ENCODE measurements at places on chromosomes 11 and 22.

DNA sequence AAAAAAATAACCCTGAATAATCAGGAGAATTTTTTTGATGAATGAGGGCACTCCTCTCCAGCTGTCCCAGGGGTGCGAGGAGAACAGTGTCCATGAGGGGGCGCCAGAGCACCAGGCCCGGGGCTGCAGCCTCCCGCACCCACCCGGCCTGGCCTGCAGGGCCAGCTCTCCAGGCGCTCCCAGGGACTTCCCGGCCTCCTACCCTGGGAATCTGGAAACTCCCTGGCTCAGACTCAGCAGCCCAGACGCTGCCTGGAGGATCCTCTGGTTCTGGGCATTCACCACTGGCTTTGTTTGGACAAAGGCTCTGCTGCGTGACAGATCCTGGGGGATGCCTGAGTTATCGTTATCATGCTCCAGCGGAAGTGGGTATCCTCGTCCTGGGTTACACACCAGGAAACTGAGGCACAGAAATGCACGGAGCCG lies 31.0 kb downstream of the MCM5 start:
- peak; percentile 39 for DNase-seq

- no peak for DNase-seq
These were observed 22.6 kb downstream of the FADD start for GRCh38 chr11:70225681-70226177.

GRCh38 chr11:75845324-75845723 lies 30.3 kb downstream of the UVRAG start:
- no peak for DNase-seq

DNA sequence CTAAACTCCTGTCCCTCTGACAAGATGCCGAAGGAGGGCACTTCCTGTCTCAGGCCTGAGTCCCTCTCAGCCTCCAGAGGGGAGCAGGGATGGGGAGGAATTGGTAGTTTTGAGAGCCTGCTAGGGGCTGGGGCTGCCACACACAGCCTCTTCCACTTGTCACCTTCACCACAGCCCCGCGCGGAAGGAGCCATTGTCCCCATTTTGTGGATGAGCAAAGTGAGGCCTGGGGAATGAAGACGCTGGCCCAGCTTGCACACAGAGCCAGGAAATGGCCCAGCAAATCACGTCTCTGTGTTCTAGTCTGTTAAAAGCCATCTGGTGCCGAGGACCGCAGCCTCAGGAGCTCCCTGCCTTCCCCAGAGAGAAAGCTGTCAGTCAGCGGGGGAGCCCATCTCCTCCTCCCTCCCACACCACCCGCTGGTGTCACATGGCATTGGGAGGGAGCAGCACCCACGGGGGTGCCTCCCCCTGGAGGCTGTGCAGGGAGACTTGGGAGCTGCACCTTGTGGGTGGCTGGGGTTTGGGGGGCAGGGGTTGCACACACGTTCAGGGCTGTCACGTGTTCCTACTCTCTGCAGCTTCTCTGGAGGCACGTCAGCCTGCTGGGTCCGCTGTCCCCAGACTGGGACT lies 34.6 kb downstream of the RASD2 start:
- no peak for DNase-seq

- DNase-seq = no peak
These were observed 1.6 kb downstream of the SLC22A24 start for GRCh38 chr11:63142459-63142858.

- DNase-seq = no peak
These were observed 34.1 kb downstream of the LIF start for GRCh38 chr22:30212363-30212995.

GRCh38 chr11:8810540-8811301 lies 100.3 kb upstream of the AKIP1 start:
- no peak for DNase-seq

DNA sequence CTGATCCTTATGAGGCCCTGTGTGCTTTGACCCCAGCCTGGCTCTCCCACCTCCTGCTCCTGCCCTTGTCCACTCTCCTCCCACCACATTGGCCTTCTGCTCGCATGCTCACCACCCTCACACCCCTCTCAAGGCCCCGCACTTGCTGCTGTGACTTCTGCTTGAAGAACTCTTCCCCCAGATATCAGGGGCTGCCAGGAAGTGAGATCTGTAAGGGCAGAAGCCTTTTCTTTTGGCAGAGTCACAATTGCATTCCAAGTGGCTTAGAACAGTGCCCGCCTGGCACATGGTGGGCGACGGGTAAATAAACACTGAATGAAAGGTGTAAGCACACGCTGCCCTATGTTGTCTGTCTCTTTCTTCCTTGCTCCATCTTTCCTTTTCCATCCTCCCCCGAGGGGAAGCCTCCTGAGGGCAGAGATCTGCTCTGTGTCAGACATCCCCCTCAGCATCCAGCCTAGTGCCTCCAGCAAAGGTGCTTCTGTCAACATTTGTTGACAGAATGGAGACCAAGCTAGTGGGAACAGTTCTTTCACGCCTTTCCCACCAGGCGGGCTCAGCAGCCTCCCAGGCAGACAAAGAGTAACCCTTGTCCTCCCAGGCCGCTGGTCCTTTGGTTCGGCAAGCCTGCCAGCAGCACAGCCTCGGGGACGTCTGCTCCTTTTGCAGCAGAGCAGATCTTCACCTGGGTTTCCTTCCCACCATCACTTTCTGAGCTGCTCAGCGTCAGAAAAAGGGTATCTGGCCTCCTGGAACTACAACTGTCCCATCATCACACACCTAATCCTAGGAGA lies 10.0 kb upstream of the PEX26 start:
- DNase-seq = no peak

DNA sequence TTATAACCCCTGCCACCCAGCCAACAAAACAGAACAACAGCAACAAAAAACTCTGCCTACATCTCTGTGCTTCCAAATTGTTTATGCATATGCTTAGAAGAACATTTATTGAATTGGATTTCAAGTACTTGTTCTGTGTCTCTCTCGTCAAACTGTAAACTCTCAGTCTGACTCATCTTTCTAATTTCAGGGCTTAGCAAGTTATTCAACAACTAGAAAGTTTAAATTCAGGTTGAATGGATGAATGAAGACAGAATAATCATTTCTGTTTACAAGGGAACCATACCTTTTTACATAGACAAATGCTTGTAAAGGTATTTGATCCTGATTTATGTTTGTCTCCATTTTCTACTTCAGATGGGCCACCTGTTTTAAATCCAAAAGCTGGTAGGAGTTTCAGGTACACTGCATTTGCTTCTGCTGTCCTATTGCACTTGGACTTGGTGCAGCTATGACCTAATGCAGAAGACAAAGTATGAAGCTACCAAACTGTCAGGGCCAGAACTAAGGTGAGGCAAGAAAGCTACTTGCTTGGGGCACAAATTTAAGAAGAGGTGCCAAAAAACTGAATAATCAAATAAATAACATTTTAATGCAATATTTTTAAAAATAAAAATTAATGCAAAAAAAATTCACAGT lies 1.6 kb upstream of the FBXO3 start:
- no peak for DNase-seq

- no peak for DNase-seq
These were observed 2.7 kb upstream of the RHOD start for GRCh38 chr11:67053896-67054329.

GRCh38 chr22:32775957-32776356 lies 25.5 kb upstream of the TIMP3 start:
- no peak for DNase-seq

DNA sequence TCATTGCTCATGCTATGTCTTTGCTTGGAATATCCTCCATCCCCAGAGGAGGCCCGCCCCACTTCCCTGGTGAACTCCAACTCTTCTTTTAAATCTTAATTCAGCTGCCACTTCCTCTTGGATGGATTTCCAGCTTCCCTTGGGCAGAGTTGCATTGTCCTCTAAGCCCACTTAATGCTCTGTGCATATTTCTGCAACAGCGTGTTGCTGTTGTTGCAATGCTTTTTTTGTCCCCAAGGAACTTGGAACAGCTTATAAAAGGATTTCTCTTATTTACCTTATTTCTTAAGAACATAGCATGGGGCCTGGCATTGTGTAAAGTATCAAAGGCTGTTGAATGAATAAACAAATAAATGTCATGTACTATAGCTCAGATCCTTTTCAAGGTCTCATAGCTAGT lies 507.4 kb downstream of the METTL15 start:
- DNase-seq = no peak

DNA sequence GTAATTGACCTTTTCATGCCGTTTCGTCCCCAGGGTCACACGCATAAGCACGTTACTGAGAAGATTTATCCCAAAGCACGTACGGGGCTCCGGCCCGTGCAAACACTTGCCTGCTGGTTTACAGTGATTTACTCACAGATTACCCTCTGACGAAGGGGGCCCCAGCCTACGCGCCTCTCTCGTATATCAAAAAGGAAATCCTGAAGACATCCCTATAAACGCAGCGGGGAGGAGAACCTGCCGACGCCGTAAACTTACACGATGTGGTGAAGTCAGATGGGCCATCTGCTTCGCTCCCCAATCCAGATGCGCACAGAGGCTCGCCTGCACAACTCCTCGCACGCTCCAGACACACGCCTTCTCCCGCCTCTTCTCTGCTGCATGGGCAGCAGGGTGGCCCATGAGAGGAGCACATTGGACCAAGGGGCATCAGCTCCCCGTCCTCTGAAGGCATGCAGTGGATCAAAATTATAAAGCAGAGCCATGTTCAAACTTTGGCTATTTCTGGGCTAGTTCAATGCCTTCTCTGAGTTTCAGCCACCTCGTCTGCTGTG lies 123.6 kb downstream of the MN1 start:
- no peak for DNase-seq

GRCh38 chr11:117203069-117203407 lies 3.9 kb downstream of the TAGLN start:
- DNase-seq = no peak

DNA sequence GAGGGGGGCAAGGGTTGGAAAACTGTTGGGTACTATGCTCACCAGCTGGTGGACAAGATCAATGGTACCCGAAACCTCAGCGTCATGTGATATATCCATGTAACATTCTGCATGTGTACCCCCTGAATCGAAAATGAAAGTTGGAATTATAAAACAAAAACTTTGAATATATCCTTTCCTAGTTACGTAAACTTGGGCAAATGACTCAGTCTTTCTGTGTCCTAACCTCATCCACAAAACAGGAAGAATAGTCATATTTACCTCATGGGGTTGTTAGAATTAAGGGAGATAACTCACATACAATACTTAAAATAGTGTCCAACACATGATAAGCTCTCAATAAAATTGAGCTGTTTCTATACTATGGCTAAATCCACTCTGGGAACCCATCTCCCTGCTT lies 620.1 kb upstream of the KIRREL3 start:
- no peak for DNase-seq

DNA sequence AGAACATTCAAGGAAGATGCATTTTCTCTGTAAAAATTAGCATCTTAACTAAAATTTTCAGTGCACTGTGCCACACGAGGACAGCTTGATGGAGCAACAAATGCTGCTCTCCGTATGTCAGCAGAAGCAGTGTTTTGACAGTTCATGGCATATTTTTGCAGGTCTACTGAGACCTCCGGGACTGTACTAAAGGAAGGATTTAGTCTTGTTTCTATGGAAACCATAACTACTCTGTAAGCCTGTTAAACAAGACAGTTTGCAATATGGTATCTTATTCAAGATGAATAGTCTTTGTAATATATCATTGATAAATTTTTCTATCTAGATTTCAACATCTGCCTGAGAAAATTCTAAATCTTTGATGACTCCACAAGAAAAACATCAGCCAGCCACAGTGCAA lies 184.0 kb upstream of the GUCY1A2 start:
- no peak for DNase-seq

- no peak for DNase-seq
These were observed 1.4 kb upstream of the SERPINH1 start for GRCh38 chr11:75560644-75561043.

- no peak for DNase-seq
These were observed 525.9 kb downstream of the KCNA4 start for GRCh38 chr11:29490938-29491337.

DNA sequence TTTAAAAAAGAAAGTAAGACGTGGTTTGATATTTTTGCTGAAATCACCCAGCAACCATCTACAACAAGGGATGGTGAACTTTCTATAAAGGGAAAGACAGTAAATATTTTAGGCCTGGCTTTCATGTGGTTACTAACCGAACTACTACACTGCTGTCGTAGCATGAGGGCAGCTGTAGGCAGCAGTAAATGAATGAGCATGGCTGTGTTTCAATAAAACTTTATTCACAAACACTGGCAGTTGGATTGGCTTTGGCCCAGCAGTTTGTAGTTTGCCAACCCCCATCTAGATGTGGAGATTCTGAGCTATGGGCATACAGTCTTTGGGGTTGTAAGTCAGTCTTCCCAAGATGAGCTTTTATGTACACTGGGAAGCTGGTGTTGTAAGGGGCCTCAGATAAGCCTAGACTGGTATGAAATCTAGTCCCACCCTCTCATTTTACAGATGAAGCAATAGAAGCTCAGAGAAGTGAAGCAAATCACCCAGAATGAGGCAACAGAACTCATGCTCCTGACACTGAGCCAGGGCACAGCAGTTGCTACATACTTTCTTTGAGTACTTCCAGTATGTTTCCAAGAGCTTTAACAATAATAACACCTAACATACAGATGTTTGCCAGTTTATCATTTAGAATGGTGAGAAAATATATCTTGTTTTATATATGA lies 204.4 kb downstream of the ADAMTS15 start:
- no peak for DNase-seq

GRCh38 chr11:77981346-77981947 lies 13.0 kb downstream of the INTS4 start:
- DNase-seq = no peak

DNA sequence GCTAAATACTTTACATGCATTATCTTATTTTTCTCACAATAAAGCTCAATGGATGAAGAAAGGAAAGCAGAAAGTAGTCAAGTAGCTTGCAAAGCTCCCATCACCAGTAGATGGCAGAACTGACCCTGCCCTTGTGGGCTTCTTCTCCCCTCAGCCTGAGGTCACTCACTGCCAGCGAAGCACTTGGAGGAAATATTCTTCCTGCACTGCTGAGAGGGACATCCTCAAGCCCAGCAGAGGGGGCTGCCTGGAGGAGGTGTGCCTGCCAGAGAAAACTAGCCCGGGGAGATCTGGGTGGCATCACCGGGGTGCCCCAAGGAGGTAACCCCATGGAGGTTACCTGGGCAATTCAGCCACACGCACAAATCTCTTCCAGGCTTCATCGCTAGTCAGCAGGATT lies 6.6 kb downstream of the APOL4 start:
- DNase-seq = no peak

GRCh38 chr22:44026630-44027511 lies 2.8 kb downstream of the PARVB start:
- peak; percentile 40 for DNase-seq

- no peak for DNase-seq
These were observed at the start of gene TBX1 for GRCh38 chr22:19760058-19760950. Gene TBX1 (plus strand): TSS chr22:19760778. CDS start chr22:19760844, 66 bp downstream.

DNA sequence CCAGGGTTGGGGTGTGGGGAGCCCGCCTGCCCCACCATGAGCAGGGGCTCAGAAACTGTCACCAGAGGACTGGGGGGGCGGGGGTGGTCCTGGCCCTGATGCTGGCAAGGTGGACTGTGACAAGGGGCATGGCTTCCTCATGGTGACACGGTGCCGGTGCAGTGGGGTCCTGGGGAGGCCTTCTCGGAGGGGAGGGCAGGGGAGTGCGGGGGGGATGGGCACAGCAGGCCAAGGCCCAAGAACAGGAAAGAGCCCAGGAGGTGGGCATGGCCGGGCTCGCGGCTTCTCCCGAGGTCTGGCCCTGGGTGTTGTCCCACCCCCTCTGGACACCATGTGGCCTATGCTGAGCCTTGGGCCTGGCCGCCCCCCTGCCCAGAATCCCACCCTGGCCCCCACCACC lies 47.2 kb downstream of the MOB2 start:
- DNase-seq = no peak
